ENCODE measurements at places on chromosomes 12 and 14.

DNA sequence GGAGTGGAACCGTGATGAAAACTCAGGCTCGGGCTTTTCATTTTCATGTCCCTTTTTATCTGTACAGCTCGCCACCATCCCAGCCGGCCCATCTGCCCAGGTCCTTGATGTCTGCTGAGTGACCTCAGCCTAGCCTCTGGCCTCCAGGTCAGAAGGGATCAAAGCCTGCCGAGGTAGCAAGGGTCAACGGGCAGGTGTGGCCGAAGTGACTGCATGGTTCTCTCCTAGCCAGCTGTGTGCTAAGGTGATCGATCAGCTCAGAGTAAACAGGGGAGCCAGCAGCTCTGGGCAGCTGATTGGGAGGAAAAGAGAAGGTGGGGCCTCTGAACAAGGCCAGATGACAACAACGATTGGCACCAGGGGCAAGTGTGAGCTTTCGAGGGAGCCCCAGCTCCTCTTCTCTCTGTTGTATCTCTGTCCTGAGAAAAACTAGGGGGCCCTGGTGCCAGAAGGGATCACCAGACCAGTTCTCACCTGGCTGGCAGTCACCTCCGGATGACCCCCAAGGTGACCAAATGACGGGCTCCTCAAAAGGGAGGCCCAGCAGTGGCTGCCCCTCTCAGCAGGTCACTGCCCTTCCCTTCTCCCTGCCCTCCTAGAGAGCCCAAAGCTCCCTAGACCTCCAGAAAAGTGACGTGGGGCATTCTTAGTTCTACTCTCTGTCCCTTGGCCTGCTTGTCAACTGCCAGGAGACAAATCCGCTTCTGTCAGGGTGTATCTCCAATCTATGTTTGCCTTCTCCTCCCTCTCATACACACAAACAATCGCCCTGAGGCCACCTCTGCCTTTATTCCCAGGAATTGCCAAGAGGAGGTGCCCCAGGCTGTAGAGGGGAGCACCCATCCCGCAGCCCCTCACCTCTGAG lies 3.4 kb downstream of the SLC6A12 start:
- no peak for DNase-seq

DNA sequence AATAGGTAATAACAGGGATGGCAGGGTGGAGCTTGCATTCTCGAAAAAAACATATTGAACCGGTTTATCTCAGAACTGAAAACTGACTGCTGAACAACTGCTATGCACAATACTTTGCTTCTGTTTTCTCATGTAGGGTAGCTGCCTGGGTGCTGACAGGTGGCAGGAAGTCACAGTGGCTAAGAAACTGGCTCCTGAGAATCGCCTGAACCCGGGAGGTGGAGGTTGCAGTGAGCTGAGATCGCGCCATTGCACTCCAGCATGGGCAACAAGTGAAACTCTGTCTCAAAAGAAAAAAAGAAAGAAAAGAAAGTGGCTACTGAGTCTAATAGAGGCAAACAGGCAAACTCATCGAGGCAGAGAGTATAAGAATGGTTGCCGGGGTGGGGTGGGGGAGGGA lies 113.1 kb downstream of the CCDC60 start:
- no peak for DNase-seq

DNA sequence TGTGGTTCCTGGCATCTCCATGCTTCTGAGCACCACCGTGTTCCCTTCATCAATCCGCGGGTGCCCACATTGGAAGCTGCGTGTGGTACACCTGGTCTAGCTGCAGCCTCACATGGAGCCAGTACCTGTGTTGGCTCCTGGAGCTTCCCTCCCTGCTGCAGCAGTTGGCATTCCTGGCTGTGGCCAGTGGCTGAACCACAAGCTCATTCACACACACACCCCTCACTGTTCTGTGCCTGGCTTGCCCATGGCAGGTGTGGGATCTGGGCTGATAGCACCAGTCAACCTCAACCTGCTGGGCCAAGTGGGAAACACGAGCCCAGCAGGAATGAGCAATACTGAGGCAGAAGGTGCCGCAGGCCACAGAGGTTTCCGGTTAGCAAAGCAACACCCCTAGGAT lies 256.2 kb upstream of the LRFN5 start:
- no peak for DNase-seq

DNA sequence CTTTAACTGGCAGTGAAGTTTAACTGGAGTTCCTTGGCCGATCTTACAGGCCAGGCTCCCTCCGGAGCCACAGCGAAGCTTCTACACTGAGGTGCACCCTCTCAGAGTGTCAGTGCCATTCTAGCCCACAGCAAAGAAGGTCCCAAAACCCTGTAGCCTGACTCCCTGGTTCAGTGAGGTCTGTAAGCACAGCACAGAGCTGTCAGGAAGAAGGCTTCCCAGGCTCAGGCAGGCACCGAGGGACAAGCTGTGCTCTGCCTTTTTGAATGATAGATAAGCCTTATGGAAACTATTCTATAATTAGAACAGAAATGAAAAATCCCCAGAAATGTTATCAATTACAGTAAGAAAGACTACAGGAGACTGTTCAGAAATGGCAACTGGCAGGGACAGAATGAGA lies 40.2 kb downstream of the MOK start:
- no peak for DNase-seq

GRCh38 chr14:106269029-106269428 lies 742.6 kb downstream of the TMEM121 start:
- no peak for DNase-seq

DNA sequence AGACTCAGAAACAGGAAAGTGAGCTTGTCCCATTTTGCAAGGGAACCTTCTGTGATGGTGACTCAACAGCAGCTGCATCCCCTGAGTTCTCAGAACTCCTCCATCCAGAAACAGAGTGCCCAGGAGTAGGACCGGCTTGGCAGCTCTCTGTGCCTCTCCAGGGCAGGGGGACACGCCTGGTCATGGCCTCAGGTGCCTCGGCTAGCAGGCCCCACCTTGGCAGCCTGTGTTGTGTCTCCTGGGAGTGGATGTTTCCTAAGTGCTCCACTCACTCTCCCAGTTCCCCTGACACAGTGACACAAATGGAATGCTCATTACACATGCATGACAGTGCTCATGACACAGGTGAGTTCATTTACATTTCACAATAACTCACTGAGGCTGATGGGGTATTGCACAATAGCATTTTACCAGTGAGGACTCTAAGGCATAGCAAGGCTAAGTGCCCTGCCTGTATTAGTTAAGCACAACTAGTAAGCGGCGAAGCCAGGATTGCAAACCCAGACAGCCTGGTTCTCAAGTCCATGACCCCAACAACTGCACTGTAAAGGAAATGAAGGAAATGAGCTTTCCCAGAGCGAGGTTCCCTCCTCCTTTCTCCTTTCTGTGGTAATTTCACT lies 47.4 kb downstream of the CALM1 start:
- peak; percentile 71 for DNase-seq

DNA sequence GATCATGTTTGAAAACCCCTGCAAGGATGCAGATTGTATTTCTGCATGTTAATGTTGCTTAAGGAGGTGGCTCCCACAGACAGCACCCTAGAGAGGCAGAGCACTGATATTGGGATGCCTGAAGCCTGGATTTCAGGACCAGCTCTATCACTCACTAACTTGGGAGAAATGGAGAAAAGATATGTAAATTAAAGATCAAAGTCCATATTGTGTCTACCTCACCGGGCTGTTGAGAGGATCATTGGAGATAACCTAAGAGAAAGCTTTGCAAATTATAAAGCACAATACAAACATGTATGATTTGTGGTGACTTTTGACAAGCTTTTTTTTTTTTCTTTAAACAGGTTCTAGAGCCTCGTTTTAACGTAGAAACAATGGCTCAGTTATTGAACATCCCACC lies 7.6 kb upstream of the REP15 start:
- no peak for DNase-seq

DNA sequence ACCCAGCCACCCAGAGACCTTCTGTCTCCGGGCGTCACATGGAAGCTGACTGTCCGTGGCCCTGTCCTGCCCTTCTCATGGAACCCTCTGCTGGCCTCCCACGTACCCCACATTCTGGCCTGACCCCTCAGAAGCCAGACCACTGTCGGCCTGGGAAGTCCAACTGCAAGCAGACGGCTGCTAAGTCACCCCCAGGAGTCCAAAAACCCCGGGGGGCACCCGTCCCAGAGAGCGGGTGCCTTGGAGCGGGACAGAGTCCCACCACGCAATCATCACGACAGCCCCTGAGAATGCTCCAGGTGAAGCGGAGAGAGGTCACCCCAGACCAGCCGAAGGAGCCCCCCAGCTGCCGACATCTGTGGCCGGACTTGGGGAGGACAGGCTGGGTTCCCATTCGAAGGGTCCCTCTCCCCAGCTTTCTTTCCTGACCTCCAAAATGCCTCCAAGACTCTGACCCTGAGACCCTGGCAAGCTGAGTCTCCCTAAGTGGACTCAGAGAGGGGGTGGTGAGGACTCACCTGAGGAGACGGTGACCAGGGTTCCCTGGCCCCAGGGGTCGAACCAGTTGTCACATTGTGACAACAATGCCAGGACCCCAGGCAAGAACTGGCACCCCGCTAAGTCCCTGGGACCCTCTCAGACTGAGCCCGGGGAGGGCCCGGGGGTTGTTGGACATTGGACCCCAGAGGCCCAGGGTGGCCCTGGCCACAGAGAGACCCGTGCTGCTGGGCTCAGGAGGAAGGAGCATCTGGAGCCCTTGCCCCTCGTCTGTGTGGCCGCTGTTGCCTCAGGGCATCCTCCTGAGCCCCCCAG lies 337.1 kb downstream of the TMEM121 start:
- DNase-seq = no peak

GRCh38 chr12:46921764-46922133 lies 96.0 kb upstream of the SLC38A4 start:
- DNase-seq = peak; percentile 92

DNA sequence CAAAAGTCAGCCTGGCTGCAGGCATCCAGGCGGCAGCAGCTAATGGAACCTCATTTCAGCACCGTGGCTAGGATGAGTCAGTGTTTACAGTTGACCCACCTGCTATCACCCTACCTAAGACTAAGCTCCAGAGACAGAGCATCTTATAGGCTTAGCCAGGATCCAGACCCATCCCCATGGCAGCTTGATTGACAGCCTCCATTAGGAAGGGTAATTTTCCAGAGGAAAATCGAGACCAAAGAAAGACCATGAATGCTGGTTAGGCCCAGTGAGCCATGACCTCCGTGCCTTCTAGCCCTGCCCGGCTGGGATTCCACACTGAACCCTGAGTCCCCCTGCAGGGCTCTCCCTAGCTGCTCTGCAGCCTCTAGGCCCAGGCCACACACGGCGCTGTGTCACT lies 38.7 kb downstream of the TUNAR start:
- DNase-seq = no peak

DNA sequence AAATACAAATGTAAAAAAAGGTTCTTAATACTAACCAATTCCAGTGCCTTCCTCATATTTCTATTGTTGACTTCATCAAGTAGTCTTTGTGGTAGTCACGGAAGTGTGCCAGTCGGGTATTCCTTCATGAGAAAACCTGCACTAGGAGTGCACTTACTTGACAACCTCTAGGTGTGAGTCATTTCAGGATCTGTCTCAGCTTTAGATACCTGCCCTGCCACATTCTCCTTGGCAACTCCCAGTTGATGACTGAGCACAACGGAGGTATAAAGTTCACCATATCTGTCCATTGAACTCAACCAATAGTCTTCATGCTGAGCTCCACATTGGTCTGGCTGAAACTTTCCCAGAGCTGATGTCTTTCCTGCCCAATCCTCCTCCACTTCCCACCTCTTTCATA lies 215.7 kb downstream of the SYT10 start:
- DNase-seq = no peak

DNA sequence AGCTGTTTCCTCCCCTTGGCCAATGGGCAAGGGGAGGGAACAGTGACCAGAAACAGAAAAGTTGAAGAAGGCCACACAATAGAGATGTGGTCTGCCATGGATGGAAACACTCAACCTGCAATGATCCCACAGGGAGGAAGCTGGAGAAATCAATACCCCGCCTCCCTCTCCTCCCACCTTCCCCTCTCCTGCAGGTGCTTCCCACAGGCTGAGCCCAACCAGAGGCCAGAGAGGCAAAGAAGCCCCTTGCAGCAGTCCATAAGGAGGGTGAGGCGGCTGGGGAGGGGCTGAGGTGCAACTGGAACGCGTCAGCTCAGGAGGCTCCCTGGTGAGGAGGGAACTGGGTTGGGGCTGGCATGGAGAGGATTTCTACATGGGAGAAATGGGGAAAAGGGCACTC lies 84.0 kb downstream of the RNF34 start:
- DNase-seq = no peak

DNA sequence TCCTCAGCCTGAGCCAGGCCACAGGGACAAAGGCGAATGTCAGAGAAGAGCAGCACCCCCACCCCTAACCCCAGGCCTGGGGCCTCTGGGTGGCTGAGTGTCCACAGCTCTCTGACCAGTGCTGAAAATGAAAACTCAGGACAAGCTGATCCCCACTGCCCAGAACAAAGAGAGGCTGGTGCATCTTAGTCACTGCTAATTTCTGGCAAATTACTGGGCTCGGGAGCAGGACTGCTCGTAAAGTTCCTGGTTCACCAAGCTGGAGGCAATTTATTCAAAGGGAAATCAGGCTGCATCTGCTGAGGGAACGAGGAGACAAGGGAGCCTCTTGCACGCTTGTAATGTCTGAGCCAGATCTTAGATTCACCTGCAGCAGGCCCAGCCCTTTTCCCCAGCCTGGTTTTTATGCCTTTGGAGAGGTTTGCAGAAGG lies 43.2 kb downstream of the CALM1 start:
- DNase-seq = no peak

DNA sequence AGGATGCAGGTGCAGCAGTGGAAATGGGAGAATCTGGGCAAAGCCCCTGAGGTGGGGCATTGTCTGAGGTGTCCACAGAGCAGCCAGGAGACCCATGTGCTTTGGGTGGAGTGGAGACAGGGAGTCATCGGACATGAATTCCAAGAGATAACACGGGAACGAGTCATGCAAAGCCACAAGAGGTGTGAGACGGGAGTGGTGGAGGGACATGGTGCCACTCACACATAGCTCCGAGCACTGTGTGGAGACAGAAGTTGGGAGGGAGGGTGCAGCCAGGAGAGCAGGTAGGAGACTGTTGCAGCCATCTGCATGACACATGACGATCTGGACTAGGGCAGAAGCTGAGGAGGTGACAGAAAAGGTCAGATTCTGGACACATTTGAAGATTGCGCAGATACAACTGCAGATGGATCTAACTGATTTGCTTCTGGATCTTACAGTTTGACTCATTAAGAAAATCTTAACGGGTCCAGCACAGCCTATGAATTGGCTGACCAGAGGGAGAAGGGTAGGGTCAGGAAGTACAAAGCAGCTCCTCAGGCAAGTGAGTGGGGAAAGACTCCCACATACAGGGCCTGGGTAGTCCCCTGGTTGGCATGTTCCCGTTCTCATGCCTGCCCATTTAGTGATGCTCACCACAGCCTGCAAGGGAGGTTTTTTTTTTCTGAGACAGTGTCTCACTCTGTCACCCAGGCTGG lies 379.8 kb downstream of the FUT8 start:
- no peak for DNase-seq

- peak; percentile 67 for DNase-seq
Observed at GRCh38 chr12:30023186-30023585, 239.4 kb upstream of the TMTC1 start.

DNA sequence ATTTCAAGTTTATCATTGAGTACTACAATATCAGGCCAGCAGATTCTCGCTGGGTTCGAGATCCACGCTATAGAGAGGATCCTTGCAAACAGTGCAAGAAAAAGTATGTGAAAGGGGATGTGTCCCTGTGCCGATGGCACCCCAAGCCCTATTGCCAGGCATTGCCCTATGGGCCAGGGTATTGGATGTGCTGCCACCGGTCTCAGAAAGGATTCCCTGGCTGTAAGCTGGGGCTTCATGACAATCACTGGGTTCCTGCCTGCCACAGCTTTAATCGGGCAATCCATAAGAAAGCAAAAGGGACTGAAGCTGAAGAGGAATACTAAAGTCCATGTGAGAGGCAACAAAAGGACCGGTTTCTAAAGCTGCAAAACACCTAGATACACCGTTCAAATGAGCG lies 59.4 kb downstream of the ATG14 start:
- no peak for DNase-seq

GRCh38 chr12:33988913-33989312 lies 33.4 kb upstream of the ALG10 start:
- DNase-seq = no peak

Measured in umbilical cord (tissue), 2 donors.